Suppressor macrophage (primary cell): ENCODE measurements at places on chromosomes 4 and X.
A peak's percentile ranks its signal among the peaks of the same experiment; 100 is the strongest.

- no peak for DNase-seq
These were observed 717.6 kb upstream of the HS3ST1 start for GRCh38 chr4:12146339-12146738.

- DNase-seq, result no peak
These were observed 856.3 kb upstream of the NDST4 start for GRCh38 chr4:115969756-115970155.

DNA sequence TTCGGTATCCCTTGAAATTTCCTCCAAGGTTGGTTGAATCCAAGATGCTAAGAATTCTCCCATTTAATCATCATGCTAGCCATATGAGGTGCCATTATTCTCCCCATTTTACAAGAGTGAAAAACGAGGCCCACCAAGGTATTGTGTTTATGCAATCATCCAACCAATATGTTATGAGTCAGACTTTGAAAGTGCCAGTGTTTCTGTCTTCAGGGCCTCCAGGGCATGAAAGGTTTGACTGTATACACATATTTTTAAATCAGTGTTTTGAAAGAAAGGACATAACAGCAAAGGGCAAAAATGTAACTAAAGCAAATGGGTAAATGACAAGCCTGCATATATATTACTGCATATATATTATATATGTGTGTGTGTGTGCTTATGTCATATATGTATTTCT, 541.2 kb upstream of the SMIM31 start:
- DNase-seq, result no peak

GRCh38 chr4:1208266-1208961, 36.0 kb upstream of the SPON2 start:
- DNase-seq, result no peak

DNA sequence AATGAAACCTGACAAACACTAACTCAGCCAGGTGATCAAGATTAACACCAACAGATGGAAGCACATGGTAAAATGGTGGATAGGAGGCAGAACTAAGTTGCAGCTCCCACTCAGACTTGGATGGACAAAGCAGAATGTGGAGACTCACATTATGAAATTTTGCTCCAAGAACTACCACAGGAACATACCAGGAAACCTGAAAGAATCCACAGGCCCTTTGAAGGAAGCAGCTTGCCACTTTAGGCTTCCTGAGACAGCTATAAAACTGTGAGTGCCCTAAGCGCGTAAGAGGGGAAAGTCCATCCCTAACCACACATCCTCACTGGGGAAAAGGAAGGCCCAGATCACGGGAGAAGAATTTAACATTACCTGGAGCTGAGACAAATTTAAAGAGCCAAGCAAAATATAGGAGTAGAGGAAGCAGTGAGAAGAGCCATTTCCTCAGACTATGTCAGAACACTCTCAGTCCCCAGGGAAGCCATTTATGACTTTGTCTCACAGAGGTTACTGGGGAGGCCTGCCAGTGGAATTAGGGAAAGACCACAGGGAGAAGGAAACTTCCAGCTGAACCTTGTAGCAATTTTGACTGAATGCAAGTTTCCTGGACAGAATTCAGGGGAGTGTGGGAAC, 224.5 kb downstream of the TEX13C start:
- no peak for DNase-seq

DNA sequence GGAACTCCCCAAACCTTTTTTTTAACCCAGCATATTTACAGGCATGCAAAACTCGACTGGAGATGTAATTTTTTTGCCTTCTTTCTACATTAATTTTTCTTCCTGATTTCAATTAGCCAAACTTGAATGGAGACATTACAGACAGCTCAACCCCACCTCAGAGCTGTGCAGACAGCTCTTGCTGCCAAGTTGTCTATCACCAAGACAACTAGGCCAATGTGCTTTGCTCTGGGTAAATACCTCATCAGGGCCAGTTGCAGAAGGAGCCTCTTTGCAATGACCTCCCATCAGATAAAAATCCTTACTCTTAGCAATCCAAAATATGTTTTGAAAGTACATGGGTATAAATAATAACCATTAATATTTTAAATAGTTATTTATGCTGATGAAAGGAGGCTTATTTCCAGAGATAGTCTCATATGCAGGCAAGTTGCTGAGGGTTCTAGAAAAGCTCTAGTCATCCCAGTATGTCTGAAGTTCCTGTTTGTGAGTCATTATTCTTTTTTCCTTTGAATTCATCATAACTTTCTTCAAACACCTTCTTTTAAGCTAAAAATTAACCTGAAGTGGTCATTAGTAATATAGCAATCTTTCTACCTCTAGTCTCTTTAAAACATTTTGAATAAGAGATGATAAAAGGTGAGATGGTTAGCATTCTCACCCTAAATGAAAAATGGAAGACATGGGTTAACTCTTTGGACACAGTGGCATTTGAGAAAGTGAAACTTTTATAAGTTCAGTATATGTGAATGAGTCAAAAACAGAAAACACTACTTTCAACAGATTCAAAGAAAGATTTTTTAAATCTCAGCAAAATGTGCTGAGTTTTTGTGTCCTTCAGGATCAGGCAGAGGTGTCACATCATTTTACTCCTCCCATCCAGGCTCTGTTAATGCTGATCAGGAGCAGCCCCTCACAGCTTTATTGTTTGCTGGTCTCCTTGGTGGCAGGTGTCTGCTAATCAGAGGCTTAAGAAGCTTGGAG, 475.5 kb upstream of the FGF16 start:
- no peak for DNase-seq

GRCh38 chr4:17654701-17655100, 40.3 kb downstream of the MED28 start:
- DNase-seq, result no peak

GRCh38 chr4:54226404-54227255, 2.5 kb upstream of the PDGFRA start:
- DNase-seq, result peak; percentile 73

GRCh38 chr4:5568931-5569330, 139.4 kb downstream of the EVC2 start:
- no peak for DNase-seq

DNA sequence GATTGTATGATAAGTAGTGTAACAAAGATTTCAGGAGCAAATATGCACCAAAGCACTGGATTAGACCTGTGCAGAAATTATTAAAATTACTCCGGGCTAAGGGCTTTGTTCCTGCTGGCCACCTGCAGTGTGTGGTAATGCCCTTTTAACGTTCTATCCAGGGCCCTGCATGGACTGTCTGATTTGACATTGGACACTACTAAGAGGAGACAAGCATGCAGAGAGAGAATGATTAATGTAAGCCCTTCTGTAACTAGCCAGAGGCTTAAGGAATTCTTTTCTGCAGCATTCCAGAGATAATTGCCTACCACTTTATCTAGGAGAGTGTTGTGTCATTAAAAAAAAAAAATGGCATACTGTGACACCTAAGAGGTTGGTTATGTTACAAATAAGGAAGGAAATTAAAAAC, 117.0 kb downstream of the PCDH7 start:
- DNase-seq, result no peak

- no peak for DNase-seq
These were observed 152.1 kb upstream of the HPGD start for GRCh38 chr4:174674305-174674840.

- no peak for DNase-seq
These were observed 9.0 kb upstream of the IGFBP7 start for GRCh38 chr4:57119054-57119651.

DNA sequence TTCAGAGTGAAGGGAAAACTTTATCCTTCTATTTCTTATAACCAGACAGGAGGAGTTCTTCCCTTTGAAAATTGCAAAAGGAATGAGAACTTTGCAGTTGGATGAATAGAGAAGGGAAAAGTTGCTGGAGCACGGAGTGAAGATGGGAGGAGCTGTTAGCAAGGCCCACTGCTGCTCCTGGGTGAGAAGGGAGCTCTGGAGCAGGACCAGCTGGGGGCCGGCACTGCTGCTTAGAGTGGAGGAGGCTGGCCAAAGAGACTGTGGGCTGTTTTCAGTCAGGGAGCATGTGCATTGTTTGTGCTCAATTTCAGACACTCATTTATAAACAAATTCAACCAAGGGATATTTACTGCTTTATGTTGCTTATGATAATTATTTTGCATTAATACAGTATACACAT, 164.2 kb downstream of the STIM2 start:
- no peak for DNase-seq

DNA sequence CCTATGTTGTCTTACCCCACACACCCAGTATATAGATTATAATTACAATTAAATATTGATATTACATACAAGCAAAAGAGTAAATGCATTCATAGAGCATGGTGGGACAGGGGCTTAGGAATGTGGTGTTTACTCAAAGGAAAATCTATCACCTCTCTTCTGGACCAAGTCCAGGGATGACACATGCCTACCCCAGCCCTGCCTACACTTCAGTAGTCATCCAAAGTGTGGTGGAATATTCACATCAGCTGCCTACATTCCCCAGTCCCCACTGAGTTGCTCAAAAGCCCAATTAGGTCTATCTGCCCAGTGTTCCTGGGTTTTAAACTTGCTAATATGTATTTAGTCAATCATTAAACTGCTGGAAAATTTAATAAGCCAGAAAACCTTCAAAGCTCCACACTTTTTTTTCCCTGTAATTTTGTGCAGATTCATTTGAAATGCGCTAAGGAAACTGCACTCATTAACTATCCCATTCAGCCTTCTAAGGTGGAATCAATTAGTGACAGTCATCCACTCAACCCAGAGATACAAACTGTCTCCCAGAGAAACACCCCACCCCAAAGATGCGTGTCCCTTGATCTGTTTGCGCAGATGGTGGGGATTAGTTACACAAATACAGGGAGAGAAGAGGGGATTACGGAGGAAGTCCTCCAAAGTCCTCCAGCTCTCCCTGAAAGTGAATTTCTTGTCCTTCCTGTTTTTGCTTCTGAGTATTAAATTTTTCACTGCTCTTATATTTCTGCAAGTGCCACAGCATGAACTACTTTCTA, 91.7 kb upstream of the KDR start:
- DNase-seq, result no peak

DNA sequence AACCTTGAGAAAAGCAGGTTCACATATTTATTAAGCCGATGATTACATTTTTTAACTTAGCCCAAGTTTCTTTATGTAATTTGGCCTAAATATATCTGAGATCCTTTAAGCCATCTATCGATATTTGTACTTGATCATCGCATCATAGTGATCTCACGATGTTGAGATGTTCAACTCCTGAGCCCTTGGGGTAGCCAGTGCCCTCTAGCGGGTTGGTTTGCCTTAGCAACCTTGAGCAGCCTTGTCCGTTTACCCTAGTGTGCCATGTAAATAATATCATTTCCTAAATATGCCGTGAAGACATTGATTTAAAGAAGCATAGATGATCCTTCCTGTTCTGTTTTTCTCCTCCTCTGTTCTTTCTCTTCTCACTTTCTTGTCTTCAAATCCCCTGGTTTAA, 432.2 kb downstream of the RPA4 start:
- DNase-seq, result no peak

GRCh38 chr4:29817961-29818360, 902.2 kb upstream of the PCDH7 start:
- no peak for DNase-seq

GRCh38 chrX:16635596-16635995, 14.4 kb upstream of the S100G start:
- no peak for DNase-seq

DNA sequence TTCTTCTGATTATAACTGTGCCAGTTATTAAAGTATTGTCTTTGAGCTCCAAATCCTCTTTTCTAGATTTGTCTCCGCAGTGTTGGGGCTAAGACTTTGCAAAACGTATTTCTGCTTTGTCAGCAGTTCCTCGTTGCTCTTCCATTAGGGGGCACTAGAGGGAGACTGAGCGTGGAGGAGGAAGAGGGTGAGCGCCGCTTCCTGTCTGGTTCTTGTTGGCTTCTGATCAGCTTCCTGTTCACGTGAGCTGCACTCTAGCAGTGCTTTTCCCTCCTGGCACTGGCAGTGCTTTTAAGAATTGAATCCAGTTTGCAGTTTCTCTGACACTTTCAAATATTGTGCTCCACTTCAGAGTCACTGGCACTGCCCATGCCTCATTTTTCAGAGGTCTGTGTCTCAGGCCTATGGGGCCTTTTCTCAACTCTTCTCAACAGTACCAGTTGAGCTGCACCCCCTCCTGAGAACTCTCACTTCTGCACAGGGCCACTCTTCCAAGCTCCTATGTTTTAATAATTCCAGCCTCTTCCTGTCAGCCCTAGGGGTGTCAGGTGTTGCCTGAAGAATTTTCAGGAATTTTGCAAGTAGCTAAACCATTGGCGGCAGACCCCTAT, 54.4 kb upstream of the LCORL start:
- DNase-seq, result peak; percentile 2

DNA sequence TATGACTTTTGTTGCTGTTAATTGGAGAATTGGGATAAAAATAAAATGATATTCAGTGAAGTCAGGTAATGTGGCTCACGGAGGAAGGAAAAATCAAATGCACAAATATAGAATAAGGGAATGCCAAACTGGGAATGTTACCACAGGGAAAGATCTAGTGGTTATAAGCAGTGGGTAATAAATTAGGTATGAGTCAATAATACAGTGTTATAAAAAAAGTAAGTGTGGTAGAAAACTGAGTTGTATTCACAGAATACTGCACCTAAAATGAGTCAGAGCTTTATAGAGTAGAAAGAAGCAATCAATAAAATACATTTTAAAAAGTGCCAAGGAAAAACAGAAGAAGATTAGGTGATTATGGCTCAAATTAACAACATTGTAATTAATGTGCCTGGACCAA, 34.5 kb downstream of the INTS12 start:
- DNase-seq, result no peak

DNA sequence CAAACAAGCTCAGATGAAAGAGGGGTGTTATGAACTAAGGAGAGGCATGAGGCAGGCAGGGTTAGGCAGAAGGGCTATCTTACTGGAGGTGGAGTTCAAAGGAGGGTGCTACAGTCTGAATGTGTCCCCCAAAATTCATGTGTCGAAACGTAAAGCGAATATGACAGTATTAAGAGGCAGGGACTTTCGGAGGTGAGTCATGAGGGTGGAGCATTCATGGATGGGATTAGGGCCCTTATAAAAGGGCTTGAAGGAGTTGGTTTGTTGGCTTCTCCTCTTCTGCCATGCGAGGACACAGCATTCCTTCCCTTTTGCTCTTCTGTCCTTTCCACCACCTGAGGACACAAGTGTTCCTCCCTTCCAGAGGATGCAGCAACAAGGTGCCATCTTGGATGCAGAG, 22.9 kb downstream of the APLN start:
- DNase-seq, result no peak

DNA sequence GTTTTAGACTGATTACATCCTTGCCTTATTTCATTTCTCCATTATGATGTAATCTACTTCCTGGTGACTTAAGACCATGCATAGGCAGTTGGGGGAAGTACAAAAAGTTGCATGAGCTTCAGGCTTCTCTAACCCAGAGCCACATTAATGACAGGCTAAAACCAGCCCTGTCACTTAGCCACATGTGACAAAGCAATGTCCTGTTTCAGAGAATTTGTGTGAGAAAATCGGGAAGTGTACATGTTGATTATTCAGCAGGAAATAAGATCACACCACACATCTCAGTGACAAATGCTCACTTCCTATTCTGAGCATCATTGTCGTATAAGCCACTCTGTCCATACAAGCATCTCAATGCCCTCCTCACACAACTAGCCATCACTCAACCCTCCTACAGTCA, 98.5 kb upstream of the MAGEB16 start:
- DNase-seq, result peak; percentile 82

- DNase-seq, result no peak
These were observed 430.3 kb downstream of the GALNTL6 start for GRCh38 chr4:172243551-172243950.

GRCh38 chr4:102610476-102610875, 109.3 kb downstream of the NFKB1 start:
- no peak for DNase-seq
